ENCODE measurements at places on chromosomes 3 and 15.

DNA sequence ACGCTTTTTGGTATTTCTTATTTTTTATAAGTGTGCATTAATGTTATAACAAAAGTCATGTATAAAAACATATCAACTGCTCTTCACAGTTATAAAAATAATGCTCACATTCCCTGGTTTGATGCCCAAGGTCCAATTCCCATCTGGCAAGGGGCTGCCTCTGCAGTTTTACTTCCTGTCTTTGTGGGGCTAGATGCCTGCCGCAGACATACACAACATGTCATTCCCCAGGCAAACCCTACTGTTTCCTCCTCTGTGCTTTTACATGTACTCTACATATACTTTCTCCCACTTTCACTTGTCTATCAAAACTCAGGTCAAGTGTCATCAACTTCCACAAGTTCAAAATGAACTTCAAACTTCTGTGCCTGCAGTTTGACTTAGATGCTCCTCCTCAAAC lies 60.5 kb upstream of the ETV5 start:
- DNase-seq = no peak

DNA sequence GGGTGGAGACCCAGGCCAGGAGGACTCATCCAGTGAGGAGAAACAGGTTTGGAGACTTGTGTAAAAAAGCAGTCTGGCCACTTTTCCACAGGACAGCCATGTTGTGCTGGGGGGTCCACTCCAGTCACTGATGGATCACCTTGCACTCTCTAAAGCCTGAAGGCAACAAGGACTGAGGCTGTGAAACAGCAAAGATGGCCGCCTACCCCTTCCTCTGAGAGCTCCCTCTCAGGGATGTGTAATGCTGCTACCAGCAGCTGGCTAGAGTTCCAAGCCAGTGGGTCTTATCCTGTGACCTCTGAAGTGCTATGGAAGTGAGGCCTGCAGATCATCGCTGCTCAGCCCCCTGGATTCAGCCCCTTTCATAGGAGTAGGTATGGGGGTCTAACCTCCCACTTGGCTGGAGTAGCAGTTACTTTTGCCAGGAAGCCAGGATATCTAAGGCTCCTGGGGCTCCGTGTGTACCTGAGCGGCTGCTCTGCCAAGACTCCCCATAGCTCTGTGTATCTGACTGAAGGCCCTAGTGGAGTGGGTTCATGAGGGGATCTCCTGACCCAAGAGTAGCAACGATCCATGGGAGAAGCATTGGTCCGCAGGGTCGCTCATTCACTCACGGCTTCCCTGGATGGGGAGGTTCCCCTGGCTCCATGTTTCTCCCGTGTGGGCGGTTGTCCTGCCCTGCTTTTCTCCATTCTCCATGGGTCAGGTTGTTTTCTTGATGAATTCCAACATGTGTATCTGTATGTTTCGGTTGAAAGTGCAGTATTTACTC lies 69.9 kb upstream of the TNFSF10 start:
- peak; percentile 63 for DNase-seq

- DNase-seq = no peak
These were observed 87.2 kb upstream of the PPIB start for GRCh38 chr15:64249883-64250575.

- no peak for DNase-seq
These were observed 250.1 kb downstream of the SQOR start for GRCh38 chr15:45884755-45885445.

- no peak for DNase-seq
These were observed 104.9 kb upstream of the TGFBR2 start for GRCh38 chr3:30501526-30501925.

DNA sequence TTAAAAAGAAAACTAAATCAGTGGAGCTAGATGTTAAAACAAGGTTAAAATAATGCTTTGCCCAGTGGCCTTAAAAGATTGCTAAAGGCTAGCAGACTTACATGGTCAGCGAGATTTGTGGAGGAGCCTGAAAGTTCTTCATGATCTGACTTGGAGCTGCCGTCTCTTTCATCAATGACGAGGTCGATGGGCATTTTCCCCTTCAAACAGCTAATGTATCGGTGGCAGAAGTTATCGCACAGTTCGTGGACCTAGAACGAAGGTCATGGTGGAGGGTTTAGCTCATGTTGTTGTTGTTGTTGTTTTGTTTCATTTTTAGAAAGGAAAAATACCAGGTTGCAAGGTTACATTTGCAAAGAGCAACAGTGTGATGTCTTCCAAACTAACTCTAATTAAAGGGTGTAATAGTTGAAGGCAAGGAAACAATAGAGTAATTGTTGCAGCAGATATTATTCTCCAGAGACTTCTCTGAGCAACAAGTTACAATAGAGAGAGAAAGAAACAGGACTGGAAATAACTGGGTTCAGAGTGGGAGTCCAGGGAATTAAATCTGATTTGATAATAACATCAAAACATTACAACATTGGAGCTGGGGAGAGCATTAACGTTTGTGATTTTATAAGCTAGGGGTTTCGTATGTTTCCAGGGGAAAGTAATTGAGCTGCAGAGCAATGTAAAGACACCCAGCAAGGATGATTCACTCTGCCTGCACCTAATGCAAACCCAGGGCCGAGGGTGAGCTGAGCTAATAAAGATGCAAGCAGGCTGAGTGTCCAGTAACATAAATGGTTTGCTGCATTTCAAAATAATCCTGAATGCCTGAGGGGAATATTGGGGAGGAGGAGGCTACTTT lies 6.6 kb downstream of the MEIS2 start:
- no peak for DNase-seq

GRCh38 chr15:78340231-78341056 lies at the start of gene CRABP1:
Gene CRABP1 (plus strand): TSS chr15:78340353. CDS start chr15:78340429, 76 bp downstream.
- peak; percentile 16 for DNase-seq

DNA sequence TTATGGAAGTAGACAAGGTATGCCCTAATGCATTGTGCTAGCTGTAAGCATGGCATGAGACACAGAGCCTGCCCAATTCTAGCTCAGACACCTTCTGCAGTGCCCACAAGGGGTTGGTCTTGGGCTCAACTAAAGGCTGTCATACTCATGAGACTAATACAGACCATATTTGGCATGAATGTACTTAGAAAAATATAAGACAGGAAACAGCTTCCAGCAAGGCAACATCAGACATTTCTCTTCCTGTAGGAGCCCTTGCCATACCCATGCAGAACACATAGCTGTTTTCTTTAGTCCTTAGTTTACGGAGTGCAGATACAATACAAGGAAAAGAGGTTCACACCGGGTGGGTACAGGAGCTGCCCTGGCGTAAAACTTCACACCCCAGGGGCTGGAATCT lies 30.5 kb upstream of the NR1I2 start:
- DNase-seq = no peak

DNA sequence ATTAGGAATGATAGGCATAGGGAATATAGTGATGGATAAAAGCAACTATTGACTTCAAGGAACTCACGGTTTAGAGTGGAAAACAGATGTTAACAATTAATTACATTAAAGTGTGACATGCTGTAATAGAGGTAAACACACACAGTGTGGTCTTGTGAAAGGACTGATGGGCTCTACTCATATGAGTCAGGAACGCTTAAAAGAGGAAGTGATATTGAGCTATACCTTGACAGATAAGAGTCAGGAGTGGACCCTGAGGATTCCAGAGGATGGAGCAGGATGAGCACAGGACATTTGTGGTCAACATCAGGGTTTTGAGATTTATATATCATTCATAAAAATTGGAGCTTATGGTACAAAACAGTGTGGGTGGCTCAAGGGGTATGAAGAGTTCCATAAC lies 11.0 kb downstream of the EXOG start:
- DNase-seq = no peak

- DNase-seq = no peak
These were observed 29.5 kb upstream of the CTSH start for GRCh38 chr15:78974272-78974918.

DNA sequence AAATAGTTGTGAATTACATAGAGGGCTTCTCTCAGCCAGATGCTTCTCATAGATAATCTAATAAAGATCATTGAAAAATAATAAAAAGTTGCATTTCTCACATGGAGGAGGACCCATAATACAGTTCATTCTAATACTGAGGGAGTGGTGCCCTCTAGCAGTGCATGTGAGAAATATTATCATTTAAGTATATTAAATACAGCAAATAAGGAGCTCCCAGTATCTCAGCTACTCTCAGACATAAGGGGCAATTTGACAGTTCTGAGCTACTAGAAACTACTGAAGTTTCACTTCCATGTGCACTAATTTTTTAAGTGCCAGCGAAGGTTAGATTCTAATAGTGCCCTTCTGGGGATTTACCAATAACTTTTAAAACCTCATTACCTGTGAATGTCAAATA lies 188.3 kb downstream of the IL5RA start:
- peak; percentile 3 for DNase-seq

DNA sequence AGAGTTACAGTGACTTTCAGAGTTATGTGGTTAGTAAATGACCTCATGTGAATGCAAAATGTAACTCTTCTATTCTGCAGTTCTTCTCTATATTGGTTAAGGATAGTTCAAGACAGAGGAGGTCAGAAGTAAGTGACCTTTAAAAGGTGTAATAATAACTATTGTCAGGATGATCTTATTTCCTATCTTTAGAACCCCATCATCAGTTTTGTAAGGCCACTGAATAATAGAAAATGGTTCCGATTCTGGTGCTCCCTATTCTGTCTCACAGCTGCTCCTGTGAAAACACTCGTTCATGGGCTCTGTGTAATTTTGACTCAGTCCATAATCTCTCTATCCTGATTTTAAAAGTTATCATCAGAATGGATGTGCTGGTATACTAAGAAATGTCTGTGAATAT lies 463.3 kb downstream of the LPP start:
- no peak for DNase-seq

DNA sequence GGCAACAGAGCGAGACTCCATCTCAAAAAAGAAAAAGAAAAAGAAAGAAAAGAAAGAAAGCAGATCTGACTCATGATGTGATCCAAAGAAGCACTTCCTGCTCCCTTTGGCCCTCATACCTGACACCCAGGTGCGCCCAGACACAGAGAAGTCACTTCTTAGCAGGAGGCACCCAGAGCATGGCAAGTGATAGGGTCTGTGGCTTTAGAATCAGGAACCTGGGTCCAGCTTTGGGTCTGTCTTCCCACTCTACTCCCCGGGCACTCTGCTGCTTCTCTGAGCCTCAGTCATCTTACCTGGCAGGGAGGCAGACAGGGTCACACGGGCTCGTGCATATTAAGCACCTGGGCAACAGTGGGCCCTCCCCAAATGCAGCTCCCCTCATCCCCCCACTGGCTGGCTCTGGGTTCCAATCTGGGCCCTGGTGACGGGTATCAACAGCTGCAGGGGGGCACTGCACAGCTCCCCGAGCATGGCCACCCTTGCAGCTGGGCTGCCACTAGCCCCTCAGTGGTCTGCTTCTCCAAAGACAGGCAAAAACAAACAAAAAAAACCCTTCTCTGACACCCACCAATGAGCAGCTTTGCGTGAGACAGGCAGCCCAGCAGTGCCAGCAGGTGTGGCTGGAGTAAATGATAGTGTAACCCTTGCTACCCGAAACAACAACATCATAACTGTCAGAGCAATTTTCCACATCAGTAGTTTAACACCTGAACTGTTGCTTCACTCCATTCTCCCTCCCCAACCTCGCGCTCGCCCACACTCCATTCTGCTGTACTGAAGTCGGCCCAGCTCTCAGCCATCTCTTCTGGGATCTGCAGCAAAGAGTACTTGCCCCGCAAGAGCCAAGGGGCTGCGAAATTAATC lies 99.8 kb downstream of the MEGF11 start:
- no peak for DNase-seq

- DNase-seq = no peak
These were observed 53.2 kb downstream of the CEP152 start for GRCh38 chr15:48757661-48758060.

- no peak for DNase-seq
These were observed 176.1 kb downstream of the KLF13 start for GRCh38 chr15:31502541-31503229.

- no peak for DNase-seq
These were observed 72.8 kb downstream of the CPN2 start for GRCh38 chr3:194278186-194278845.

DNA sequence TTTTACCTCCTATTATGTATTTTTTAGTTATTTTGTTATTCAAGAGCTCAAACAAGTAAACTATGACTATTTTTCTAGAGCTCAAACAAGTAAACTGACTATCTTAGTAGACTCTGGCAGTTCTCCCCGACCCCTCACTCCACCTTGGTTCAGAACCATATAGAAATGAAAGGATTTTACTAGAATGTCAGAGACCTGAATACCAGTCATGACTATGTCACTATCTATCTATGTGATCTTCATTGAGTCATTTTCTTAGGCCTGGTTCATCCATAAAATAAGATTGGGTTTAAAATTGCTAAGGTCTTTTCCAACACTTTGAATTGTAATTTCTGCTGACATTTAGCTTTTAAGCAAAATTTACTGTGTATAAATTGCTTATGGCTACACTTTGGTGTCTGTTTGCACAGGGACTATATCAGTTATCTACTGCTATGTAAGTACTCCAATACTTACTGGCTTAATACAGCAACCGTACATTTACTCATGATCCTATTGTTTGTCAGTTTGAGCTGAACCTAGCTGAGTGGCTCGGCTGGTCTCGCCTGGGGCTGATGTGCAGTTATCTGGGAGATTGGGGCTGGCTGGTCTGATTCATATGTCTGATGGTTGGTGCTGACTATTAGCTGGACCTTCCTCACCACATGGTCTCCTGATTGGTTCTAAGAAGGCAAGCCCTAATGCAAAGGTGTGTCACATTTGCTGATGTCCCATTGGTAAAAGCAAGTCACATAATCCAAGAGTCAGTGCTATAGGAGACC lies 37.0 kb downstream of the RASA2 start:
- no peak for DNase-seq

DNA sequence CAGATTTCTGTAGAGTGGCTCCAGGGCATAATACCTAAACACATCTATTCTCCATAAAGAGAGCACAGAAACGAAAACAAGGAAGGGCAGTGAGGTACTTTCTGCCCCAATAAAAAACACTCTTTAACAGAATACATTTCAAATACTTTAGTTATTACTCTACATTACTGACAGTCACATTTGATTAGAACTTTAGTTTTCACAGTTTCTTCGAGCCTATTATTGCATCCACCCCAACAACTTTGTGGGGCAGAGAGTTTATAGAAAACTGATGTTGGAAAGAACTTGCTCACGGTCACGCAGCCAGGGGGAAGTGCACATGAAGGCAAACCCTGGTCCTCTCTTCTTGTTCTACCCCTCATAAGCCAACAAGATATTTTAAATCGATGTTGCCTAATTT lies 9.0 kb downstream of the VPS39 start:
- no peak for DNase-seq

DNA sequence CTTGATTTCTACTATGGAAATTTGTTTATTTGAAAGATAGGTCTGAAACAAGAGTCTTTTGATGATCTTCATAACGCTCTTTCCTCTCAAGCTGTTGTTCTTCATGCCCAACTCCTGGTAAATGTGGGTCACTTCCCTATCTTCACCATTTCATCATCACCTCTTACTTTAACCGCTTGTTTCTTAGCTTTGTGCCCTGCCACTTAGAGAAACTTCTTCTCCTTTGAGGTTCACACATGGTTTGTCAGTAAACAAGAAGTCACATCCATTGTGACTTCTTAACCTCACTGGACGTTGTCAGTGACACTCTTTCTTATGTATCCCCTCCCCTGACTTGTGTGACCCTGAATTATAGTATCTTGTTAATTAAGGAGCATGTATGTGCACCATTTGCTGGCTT lies 16.9 kb upstream of the P2RY13 start:
- no peak for DNase-seq

- DNase-seq = no peak
These were observed 13.8 kb upstream of the PLD1 start for GRCh38 chr3:171824116-171824515.
